NCI-H1436 treated with DMSO at 0.1 percent for 48 hours (cell line): ENCODE measurements at places on chromosomes 6 and 20.

- DNase-seq = no peak
Measured at GRCh38 chr6:69584913-69585729, 211.7 kb downstream of the LMBRD1 start.

DNA sequence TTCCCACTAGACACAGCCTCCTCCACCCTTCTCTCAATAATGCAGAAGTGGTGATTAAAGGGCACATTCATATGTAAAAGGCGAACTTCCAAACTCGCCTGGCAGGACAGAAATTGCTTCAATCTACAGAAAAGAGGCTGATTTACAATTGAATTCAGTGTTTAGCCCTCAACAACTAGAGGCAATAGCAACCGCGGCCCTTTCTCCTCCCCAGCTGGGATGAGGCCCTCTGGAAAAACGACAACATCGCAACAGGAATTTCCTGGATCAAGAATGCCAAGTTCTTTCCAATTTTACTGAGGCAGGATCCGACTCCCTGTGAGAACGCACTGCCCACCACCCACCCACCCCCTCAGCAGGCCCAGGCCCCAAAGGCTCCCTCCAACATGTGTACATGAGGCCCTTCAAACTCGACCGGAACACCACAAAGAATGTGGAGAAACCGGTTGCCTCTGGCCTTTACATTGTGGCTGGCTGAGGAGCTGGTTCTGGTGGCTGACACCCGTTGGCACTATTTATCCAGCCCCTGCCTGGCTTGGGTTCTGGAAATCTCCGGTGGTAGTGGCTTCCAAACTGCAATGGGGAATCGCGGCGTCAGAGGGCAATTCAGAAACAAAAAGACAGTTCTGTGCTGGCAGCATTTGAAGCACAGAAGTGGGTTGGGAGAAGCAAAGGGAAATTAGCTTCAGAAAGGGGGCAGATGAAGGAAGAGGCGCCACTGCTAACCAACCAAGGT is 36.8 kb downstream of the ZMYND8 start:
- no peak for DNase-seq

DNA sequence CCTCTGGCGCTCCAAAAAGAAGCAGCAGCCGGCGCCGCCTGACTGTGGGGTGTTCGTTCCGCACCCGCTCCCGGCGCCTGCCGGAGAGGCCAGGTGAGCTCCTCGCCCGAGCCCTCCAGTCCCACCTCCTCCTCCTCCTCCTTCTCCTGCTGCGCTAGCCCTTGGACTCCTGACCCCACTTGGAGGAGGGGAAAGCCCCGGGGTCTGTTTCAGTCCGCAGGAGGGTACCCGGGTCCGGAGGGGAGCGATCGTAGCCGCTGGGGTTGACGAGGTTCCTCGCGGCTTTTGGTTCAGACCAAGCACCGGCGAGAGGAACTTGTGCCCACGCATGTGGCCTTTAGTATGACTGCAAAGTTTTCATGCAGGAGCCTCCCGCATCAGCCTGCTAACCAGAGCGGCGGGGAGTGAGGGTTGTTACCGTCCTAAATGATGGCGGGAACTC is 493 bp downstream of the CRYBG1 start:
- no peak for DNase-seq

GRCh38 chr6:158797331-158798310 is 21.5 kb downstream of the EZR start:
- DNase-seq = no peak

DNA sequence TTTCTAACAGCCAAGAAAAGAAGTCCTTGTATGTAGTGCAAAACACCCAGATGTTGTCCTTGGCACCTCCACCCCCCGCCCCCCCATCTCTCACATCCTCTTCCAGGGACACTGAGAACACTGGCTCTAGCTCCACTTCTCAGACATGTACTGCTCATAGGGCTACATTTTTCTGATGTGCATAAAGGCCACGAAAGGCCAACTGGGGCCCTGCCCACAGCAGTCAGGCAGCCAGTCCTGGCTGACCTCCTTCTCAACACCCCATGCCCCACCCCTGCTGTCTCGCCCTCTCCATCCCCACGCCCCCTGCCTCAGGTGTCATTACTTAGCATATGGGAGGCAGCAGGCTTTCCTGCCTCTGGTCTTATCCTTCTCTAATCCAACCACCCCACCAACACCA is 11.3 kb downstream of the GABRR1 start:
- no peak for DNase-seq

- no peak for DNase-seq
Measured at GRCh38 chr6:27806981-27807440, 105.2 kb downstream of the OR2B2 start.

DNA sequence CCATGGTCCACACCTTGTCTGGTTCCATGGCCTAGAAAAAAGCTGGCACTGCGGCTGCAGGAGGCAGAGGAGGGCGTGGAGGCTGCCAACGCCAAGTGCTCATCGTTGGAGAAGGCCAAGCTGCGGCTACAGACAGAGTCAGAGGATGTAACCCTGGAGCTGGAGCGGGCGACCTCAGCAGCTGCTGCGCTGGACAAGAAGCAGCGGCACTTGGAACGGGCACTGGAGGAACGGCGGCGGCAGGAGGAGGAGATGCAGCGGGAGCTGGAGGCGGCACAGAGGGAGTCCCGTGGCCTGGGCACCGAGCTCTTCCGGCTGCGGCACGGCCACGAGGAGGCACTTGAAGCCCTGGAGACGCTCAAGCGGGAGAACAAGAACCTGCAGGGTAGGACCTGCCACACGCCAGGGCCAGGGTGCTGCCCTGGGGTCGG is 43.4 kb downstream of the MYH7B start:
- no peak for DNase-seq

DNA sequence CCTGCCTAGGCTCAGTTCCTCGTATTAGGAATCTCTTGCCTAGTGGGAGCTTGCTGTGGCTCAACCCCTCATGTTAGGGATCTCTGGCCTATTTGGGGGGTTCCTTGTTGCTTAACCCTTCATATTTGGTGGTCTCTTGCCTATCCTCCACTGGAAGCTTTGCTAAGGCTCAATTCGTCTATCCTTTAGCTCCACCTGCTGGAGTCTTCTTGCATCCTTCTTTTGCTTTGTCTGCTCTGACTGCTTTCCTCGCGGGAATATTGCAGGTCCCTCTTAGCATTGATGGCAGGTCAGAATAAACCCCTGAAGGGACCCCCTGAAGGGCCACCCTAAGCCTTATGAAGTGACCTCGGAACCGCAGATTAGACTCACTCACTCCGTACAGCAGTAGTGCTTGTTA is 203.0 kb upstream of the TBX18 start:
- no peak for DNase-seq

GRCh38 chr6:37602346-37602745 is 95.3 kb downstream of the MDGA1 start:
- no peak for DNase-seq

DNA sequence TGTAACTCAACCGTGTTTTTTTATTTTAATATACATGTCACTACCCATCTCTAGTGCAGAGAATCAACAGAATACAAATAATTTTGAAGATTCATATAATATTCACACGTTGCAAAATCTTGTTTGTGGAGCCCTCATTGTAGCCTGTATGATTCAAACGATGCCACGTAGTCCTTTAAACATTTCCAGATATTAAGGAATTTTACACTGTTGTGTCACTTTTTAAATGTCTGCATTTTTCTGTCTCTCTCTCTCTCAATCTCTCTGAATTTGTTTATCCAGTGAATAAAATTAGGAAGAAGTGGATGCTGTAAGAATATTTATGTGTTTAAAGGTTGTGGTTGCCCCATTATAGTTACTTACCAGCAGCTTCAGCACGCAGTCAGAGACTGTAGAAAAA is 262.0 kb downstream of the PAX1 start:
- DNase-seq = no peak

GRCh38 chr6:166194914-166195859 is 27.5 kb upstream of the TBXT start:
- no peak for DNase-seq

GRCh38 chr20:57555457-57556184 is 5.3 kb upstream of the PCK1 start:
- DNase-seq = no peak

DNA sequence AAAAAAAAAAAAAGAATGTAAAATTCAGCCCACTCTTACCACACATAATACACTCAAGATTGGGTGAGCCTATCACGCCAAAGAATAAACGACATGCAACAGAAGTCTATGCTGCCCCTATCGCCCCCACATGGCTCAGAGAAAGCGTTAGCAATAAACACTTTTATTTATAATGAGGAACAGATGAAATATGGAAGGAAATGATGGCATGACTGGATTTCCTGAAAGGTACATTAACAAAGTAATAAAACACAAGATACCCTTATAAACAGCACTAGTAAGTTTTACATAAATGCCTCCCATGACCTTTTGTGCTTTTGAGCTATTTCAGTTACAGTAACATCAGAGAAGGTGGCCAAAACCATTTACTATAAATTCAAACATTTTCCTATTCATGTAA is 71.4 kb upstream of the SCAF8 start:
- DNase-seq = no peak

- DNase-seq = no peak
Measured at GRCh38 chr20:13546497-13547131, 92.1 kb downstream of the TASP1 start.

- no peak for DNase-seq
Measured at GRCh38 chr6:144944106-144944505, 659.0 kb downstream of the UTRN start.

DNA sequence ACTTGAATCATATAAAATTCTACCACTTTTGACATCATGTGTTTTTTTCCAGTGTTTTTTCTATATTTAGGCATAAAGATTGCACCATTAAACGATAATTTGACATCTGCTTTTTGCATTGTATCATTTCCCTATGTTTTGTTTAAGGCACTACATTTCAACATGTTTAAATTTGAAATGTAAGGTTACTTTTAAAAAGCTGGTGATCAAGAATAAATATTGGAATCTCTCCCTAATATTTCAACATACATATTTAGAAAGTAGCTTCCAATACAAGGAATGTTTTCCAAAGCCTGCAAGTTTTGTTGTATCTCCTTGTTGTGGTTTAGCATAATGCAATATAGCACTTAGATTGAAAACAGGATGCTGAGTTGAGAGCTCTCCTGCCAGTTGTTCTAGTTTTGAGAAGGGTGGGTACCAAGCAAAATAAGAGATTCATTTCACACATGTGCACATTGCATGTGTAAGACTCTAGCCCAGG is 76.5 kb downstream of the SYNJ2 start:
- DNase-seq = no peak

- no peak for DNase-seq
Measured at GRCh38 chr6:10268111-10268510, 146.8 kb downstream of the TFAP2A start.

- DNase-seq = no peak
Measured at GRCh38 chr6:100320686-100321085, 144.0 kb downstream of the SIM1 start.

- no peak for DNase-seq
Measured at GRCh38 chr20:59121714-59122565, 41.7 kb upstream of the ZNF831 start.

- DNase-seq = no peak
Measured at GRCh38 chr6:12545619-12546409, 170.8 kb upstream of the PHACTR1 start.

GRCh38 chr6:81683912-81684311 is 68.6 kb downstream of the TENT5A start:
- DNase-seq = no peak

DNA sequence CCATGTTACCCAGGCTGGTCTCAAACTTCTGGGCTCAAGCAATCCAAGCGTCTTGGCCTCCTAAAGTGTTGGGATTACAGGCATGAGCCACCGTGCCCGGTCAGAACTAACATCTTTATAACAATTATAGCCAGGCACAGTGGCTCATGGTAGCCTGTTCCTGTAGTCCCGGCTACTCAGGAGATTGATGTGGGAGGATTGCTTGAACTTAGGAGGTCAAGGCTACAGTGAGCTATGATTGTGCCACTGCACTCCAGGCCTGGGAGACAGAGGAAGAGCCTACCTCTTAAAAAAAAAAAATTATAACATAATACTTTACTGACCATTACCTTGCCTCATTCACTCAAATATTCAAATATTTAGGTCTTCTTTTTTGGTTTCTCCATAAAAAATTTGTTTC is 16.8 kb upstream of the MYMX start:
- no peak for DNase-seq

- DNase-seq = no peak
Measured at GRCh38 chr20:23435626-23436539, 3.6 kb upstream of the CSTL1 start.

DNA sequence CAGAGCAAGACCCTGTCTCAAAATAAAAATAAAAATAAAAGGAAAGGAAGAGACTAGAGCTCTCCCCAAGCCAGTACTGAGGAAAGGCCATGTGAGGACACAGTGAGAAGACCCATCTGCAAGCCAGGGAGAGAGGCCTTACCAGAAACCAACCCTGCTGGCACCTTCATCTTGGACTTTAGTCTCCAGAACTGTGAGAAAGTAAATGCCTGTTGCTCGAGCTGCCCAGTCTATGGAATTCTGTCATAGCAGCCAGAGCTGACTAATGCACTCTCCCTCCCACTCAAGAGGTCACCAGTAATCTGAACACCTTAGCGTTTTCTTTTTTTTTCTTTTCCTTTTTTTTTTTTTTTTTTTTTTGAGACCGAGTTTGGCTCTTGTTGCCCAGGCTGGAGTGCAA is 7.3 kb upstream of the PRPH2 start:
- no peak for DNase-seq

DNA sequence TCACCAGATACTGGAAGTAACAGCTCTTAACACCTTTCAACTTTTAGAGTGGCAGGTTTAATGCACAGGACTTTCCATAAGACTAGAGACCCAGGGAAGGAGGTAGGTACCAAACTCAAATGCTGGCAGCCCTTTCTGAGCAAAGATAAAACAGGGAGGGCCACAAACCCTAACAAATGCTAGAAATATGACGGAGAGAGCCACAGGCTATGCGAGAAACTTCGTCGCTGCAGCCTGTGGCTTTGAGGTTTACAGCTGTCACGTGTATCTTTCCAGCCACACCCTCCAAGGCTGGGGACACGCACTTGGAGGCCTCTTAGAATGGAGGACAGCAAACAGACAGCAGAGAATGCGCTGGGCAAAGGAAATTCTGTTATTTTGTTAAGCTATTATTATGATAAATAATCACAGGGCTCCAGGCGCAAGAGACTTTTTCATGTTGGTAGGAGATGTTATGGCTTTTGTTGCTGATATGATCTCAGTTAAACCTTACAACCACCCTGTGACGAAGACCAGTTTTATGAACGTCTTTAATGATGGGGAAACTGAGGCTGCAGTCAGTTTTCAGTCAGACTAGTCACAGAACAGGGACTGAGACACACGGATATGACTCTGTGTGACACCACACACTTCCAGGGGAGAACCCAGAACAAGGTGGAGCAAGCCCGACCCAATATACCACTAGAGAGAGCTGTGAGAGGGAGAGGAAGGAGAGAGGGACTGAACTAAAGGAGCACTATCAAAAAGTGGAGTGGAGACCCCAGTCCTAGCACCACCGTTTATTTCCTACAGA is 2.0 kb downstream of the TRAM2 start:
- no peak for DNase-seq

GRCh38 chr6:129209355-129209754 is 326.4 kb downstream of the LAMA2 start:
- no peak for DNase-seq

- no peak for DNase-seq
Measured at GRCh38 chr6:104625536-104625935, 234.2 kb downstream of the HACE1 start.
